ENCODE measurements at places on chromosomes 12 and 14.

DNA sequence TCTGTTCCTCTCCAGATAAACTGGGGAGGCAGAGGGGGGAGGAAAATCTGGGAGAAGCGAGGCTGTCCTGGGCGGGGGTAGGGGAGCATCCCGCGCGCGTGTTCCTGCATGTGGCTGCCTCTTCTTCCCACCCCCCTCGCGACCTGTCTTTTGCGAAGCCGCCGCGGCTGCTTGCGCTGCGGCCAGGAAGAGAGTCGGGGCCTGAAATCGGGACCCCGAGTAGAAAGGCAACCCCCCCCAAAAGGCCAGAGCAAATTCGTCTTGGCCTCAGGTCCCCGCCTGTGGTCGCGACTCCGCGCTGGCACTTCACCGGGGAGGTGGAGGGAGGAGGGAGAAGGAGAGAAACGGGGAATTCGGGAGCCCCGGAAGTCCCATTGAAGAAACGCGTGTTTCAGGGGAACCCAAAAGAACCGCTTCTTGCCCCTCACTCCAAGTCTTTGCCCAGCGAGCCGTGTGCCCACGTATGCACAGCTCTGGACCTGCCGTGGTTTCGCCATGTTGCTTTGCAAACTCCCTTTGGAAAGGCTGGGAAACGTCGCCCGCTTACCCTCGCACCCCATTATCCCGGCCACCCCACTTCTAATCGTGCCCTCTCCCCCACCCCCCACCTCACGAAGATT lies 944 bp downstream of the CCND2 start:
- no peak for DNase-seq

DNA sequence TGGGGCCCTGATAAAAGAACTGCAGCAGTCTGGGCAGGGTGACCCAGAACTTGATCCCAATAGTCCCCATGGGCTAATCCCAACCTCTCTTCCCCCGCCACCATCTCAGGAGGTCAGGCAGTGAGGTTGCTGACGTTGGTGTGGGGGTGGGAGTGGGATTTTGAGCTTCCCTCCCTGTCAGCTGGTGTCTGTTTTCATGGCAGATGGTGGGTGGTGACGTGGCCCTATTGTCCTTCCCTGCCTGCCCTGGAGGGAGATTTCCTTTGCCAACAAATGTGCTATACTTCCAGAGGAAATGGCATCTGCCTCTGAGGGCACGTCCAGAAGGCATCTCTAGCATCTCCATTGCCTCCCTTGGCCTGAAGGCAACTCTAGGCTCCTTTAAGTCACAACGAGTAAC lies 37.7 kb downstream of the NEUROD4 start:
- DNase-seq, result no peak

- no peak for DNase-seq
These were observed 235.0 kb downstream of the ATP23 start for GRCh38 chr12:58176296-58176869.

- no peak for DNase-seq
These were observed 4.6 kb upstream of the SBNO1 start for GRCh38 chr12:123369229-123369628.

All from cerebellar nuclear complex (tissue), 1 donor.